ENCODE measurements at places on chromosomes 1 and 21.
A peak's percentile ranks its signal among the peaks of the same experiment; 100 is the strongest.

- peak; percentile 2 for DNase-seq
These were observed 128.8 kb downstream of the RRAGC start for GRCh38 chr1:38730511-38731397.

DNA sequence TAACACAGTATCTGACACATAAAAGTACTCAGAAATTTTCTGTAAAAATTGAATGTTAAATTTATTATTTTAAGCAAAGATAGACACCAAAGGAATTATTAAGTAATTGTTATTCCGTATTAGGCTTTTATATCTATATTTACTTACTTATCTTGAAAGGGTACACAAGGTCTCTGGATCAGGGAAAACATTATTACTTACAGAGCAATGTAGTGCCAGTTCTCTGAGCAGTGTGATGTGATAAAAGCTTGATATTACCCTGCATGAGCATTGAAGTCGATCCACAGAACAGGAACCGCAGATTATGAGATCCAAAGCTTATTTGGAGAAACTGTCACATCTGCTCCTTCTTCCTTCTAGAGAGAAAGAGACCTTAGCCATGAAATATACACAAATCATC is 637.9 kb upstream of the RGS18 start:
- no peak for DNase-seq

- no peak for DNase-seq
These were observed 42.8 kb upstream of the ATF3 start for GRCh38 chr1:212565571-212566305.

GRCh38 chr1:225946803-225947202 is 5.8 kb upstream of the LEFTY2 start:
- no peak for DNase-seq

- peak; percentile 30 for DNase-seq
These were observed 520 bp downstream of the ZBTB17 start for GRCh38 chr1:15975358-15975804.

DNA sequence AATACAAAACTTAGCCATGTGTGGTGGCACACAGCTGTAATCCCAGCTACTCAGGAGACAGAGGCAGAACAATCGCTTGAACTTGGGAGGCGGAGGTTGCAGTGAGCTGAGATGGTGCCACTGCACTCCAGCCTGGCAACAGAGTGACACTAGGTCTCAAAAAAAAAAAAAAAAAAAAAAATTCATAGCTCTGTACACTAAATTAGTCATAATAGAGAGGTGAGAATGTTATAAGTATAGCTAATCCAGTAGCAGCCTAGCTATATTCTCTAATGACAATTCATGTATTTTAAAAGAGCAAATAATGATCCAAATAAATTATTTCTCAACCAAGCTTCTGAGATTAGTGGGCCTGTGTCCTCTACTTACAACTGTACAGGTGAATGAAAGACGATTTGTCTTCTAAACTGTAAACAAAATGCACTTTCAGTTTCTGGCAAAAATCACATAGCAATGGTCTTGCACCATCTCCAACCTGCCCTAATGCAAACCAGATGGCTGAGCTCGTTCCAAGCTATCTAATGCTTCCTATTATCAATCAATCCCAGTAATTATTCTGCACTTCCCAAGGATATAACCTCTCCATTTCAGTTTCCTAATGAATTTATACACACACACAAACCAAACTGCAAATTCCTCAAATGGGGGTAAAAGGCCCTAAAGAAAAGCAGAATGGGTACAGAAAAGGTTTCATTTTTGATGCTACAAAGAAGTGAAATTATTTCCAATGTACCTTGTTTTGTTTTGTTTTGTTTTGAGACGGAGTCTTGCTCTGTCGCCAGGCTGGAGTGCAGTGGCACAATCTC is 56.5 kb downstream of the GATAD2B start:
- peak; percentile 73 for DNase-seq

DNA sequence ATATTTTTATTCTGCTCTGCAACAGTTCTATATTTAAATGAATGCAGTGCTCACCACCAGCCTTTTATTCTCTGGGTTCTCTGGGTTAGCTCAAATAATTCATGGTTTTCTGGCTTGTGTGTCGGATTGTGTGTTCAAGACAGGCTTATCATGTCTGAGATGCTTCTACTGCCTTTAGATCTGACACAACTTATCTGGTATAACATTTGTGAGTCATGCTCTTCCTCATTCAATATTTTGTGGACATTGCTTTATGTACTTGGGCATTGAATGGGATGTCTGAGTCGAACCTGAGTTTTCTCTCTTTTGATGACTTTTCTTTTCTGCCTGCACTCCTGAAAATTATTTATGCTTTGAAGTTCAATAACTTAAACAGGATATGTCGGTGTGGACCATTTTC is 17.6 kb upstream of the PKP1 start:
- peak; percentile 25 for DNase-seq

DNA sequence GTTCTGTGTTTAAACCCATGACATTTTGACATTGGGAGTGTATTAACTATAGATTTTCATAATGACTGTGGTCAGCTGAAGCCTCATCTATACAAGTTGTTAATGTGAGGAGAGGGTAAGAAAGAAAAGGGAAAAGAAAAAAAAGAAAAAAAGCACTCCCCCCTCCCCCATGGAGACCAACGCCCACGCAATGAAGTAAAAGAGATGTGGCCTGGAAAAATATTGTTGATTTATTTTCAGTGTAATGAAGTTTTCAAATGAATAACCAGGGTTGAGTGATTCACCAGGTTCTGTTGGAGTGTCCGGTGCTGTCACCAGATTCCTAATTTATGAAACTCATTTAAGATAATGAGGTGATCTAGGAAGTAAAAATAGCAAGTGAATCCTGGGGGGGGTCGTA is 4.7 kb downstream of the RNF220 start:
- no peak for DNase-seq

DNA sequence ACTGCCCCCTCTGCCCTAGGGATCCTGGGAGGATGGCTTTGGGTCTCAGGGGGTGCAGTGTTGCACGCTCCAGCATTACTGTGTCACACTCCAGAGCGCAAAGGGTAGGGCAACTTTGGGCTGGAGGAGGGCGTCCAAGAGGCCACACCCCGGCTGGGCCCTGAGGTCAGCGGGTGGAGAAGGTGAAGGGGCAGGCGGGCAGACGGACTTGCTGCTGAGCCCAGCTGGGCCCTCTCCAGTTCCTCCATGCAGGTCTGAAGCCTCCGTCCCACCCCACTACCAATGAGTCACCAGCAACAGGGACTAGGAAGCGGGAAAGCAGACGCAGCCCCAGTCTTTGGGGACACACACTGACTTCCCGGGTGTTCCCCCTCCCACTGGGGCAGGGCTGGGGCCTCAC is 116.0 kb downstream of the CASZ1 start:
- no peak for DNase-seq

DNA sequence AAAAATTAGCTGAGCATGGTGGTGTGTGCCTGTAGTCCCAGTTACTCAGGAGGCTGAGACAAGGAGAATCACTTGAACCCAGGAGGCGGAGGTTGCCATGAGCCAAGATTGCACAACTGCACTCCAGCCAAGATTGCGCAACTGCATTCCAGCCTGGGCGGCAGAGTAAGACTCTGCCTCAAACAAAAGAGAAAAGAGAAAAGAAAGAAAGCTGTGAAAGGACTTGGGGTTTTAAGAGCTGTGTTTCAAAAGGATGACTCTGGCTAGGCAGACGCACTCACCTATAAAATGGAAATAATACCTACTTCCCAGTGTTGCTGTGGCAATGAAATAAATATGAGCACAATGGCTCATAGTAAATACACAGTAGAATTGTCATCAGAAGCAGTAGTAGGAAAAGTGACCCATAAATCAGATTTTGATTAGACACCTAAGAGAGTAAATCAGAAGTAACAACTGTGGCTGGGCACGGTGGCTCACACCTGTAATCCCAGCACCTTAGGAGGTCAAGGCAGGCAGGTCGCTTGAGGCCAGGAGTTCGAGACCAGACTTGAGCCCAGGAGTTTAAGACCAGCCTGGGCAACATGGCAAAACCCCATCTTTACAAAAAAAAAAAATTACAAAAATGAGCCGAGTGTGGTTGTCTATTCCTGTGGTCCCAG is 45.9 kb upstream of the PUM1 start:
- DNase-seq: no peak

DNA sequence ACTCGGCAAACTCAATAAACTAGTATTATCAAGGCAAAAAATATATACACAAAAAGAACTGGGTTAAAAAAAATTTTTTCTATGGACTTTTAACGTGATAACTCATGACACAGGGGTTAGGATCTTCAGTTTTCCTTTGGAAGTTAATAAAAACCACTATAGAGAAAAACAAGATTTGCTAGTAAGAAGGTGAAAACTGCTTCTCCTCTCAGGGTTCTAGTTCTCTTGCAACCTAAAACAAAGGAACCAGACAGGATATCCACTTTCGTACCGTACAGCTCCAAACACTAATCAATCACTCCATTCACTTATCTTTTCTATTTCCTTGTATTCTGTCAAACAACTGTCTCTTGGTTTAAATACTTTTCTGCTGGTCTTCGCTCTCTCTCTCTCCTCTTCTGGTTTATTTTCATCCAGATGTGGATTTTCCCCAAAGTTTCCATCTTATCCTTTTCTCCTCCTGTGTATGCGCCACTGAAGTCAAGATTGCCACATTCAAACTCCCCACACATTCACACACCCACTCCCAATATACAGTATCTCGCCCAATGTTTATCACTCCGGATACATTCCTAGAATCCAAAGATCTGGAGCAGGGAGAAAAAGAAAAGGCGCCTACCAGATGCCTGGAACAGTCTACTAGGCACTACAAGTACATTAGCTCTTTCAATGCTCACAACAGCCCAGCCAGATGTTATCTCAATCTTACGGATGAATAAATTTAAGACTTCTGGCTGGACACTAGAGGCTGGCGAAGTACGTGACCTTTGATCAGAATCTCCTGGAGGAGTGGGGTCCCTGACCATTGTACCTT is 775 bp upstream of the PRPF38B start:
- DNase-seq: no peak

GRCh38 chr1:230754796-230755195 is 7.6 kb downstream of the CAPN9 start:
- DNase-seq: peak; percentile 62

- DNase-seq: no peak
These were observed 65.1 kb downstream of the ACTL8 start for GRCh38 chr1:17820198-17820597.

- no peak for DNase-seq
These were observed 110.0 kb downstream of the ADSS2 start for GRCh38 chr1:244341455-244342450.

- peak; percentile 73 for DNase-seq
These were observed 37.3 kb upstream of the SYT14 start for GRCh38 chr1:209900734-209901133.

DNA sequence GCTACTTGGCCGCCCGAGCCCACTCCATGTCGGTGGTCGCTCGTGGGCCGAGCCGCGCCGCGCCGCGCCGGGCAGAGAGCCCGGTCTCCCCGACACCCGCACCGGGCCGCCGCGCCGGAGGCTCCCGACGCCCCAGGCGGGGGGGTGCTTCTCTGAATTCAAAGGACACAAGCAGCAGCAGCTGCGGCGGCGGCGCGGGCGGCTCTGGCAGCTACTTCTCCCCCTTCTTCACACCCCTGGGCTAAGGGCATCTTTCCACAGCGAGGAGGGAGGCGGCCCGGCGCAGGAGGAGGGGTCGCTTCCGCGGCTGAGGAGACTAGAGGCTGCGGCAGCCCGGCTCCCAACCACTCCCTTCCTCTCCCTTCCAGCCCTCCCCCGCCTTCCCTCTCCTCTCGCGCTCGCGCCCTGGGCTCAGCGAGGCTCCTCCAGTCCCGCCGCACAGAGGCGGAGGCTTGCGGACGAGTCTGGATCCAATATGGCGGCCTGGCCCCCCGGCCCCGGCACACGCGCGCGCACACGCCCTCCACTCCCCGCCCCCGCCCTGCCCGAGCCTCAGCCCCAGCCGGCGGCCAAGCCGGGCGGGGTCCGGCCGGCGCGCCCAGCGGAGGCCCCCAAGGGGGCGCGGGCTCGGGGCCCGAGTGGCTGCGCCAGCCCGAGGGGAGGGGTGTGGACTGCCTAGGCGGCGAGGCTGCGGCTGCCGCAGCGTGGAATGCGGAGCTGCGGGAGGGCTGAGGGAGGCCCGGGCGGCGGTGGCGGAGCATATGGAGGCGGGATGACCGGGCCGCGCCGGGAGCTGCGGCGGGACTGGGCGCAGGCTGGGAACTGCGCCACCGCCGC is at the start of gene CDC42BPA:
CDC42BPA (minus strand) TSS at position 477 of the 837 bp plus-strand sequence. CDS start 1,310 bp downstream, outside the sequence.
- peak; percentile 79 for DNase-seq

DNA sequence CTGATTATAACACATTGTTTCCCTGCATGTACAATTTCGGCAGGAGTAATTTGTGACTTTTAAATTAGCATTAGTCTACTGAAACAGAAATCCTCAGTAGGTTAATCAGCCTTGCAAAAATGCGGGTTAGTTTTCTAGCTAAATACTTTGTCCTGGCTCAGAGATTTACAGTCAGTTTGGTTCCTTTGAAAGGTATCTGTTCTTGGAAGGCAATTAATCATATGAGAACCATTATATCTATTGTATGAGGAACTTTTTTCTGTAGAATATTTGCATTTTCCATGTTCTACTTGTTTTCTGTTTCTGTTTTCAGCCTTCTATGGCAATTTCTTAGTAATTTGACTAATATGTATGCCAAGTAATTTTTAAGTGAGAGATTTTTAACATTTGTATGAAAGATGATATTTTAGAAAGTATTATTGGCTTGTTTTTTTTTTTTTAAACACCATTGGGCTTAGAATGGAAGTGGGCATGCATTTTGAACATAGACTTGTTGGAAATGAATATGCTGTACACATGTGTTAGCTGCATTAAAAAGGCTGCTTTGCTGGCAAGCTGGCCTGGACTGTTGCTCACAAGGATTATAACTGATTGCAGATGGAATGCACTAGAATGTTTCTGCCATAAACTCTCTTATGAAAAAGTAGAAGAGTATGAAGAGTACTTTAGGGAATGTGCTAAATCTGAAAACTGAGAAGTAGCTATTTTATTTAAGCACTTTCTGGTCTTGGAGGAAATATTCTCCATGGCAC is 26.2 kb downstream of the KIF1B start:
- DNase-seq: peak; percentile 68

- peak; percentile 7 for DNase-seq
These were observed 1198.9 kb downstream of the PLA2G4A start for GRCh38 chr1:188027613-188028012.

- peak; percentile 76 for DNase-seq
These were observed at the start of gene NID1 for GRCh38 chr1:236064674-236065508. TSS of gene NID1 (minus strand) at chr1:236065090. CDS start at chr1:236065079, 11 bp downstream.

GRCh38 chr1:10781137-10781536 is 15.3 kb downstream of the CASZ1 start:
- DNase-seq: no peak

GRCh38 chr21:45016406-45017038 is 57.9 kb upstream of the ADARB1 start:
- no peak for DNase-seq

All from fibroblast of the aortic adventitia (primary cell).